Stimulated activated CD4-positive, alpha-beta T cell treated with anti-CD3 and anti-CD28 coated beads, Interleukin-1b, Interleukin-23, amount 100 ng/mL, for 24 hours (primary cell): ENCODE measurements at places on chromosomes 5 and 9.

DNA sequence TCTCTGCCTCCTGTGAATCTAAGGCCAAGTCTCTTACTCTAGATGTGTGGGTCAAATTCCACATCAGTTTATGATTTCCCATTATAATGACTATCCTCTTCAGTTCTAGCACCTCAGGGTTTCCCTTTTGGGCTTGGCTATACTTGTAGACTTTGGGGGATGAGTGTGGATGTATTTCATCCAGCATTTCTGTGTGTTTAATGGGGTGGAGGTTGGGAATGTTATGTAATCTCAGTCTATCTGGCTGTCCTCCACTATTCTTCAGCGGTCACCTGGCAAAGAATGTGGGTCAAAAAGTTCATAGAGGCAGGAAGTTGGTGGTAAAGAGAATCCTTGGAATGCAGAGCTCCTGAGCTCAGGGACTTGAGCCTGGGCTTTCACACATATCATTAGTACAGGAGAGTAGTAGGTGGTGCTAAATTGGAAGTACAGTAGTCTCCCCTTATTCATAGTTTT, 64.9 kb downstream of the CFAP95 start:
- DNase-seq: no peak

GRCh38 chr5:154534457-154535050, 56.5 kb upstream of the HAND1 start:
- no peak for DNase-seq

- DNase-seq: no peak
Measured at GRCh38 chr5:115396688-115397087, 100.2 kb upstream of the CCDC112 start.

DNA sequence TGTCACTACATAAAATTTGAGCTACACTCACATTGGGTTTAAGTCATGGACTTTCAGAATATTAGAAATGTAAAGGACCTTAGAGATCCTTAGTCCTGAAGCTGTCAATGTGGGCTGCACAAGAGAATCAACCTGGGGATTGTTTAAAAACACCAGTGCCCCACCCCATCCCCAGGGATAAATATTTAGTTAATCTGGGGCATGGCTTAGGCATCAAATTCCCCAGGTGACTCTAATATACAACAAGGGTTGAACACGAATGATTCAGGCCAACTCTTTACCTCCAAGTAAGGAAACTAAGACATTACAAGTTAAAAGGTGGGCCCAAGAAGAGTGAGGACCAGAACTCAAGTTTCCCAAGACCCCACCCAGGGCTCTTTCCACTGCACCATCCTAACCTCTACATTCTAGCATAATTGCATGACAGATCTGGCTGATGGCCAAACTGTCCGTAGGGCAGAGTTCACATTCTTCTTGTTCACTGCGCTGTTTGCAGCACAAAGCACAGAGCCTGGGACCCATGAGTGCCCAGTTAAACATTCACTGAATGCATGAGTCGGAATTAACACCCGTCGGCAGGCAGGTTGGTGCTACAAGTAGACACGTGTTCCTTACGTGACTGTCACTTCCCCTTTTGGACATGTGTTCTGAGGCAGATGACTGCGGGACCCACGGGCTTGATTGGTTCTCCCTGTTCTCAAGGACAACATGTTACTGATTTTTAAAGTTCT, 25.2 kb downstream of the CYFIP2 start:
- no peak for DNase-seq

DNA sequence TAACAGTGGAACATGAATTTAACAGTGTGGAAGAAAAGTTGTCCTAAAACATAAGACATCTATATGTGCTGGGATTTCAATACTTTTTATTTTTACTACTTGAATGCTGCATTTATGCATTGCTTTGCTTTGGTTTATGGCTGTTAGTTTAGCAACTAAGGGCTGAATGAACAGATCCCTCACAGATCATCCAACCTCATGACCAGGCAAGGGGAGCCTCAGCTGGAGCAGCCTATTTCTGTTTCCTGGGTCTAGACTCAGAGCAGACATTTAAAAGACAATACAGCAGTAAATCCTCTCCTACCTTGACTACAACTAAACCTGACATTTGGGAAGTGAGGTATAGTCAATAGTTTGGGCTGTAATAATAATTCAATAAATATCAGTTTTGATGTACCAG, 163.3 kb downstream of the AUH start:
- no peak for DNase-seq

DNA sequence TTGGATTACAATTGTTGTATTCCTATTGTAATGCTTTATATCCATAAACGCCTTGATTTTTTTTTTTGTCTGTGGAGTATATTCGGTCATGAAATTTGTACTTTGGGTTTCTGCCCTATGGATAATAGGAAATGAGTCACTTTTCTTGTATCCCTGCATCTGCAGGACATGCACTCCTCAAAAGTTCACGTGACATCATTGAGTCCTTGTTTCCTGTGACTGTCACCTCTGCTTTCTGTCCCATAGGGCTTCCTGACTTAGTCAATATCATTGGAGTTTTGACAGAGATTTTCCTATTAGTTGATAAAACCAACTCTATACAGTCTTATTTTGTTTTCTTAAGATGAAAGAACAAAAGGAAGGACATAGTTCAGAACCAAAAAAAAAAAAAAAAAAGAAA, 356.3 kb downstream of the MAT2B start:
- no peak for DNase-seq

GRCh38 chr9:108631496-108632285, 224.1 kb downstream of the ACTL7B start:
- no peak for DNase-seq

DNA sequence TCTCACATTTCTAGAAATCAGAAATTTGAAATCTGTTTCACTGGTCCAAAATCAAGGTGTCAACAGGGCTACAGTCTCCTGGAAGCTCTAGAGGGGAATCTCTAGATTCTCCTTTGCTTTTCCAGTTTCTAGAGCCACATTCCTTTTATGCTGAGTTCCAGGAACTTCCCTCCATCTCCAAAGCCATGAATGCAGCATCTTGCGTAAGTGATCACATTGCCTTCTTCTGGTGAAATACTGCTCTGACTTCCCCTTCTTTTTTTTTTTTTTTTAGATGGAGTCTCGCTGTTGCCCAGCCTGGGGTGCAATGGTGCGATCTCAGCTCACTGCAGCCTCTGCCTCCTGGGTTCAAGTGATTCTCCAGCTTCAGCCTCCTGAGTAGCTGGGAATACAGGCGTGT, 23.8 kb downstream of the GDA start:
- DNase-seq: no peak

- no peak for DNase-seq
Measured at GRCh38 chr9:101037430-101037829, 8.9 kb downstream of the PLPPR1 start.

DNA sequence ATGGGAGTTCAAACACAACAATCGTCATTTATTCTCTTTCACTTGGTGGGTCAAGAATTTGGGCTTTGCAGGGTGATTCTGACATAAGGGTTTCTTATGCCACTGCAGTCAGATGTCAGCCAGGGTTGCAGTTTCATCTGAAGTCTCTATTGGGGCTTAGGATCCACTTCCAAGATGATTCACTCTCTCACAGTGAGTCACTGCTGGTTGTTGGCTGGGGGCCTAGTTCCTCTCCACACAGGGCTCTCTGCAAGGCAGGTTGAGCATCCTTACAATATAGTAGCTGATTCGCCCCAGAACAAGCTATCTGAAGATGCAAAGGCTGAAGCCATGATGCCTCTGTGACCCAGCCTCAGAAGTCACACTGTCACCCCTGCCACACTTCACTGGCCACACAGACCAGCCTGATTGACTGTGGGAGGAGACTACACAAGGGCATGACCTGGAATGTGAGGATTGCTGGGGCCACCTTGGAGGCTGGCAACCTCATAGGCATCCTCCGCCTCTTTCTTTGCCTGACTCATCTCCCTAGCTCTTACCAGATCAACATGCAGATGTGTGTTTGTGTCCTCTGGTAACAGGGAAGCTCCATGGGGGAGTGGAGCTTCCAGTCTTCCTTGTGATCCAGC, 4.5 kb upstream of the CARD19 start:
- no peak for DNase-seq

DNA sequence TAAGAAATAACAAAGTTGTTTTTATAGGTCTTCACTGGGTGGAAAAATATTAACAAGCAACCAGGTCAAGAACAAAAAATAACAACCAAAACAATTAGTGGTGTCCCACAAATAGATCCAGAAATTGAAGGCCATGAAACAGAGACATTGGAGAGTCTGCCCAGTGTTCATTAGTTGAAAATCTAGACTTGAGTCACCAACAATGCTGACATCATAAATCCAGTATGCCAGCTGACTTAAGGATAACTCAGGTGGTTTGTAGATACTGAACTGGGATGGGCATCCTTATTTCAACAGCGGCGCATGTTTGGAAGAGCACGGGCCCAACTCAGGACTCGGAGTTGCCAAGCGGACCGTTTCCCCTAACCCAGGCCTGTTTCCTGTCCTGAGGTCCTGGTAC, 80.7 kb upstream of the TNFAIP8 start:
- no peak for DNase-seq

DNA sequence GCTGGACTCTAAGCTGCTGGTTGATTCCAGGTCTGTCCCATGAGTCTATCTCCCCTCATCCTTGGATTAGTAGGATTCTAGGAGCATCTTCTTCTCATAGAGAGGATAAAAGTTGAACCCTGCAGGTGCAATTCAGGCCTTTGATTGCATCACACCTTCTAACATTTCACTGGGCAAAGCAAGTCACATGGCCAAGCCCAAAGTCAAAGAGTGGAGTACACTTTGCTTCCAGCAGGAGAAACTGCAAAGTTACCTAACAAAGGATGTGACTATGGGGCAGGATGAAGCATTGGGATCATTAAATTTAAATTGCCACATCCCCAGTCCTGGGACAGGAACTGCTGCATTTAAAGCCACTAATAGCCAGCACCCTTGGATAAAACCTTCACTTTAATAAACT, 51.0 kb upstream of the EGFLAM start:
- DNase-seq: no peak

- no peak for DNase-seq
Measured at GRCh38 chr5:22242532-22242931, 610.6 kb downstream of the CDH12 start.

DNA sequence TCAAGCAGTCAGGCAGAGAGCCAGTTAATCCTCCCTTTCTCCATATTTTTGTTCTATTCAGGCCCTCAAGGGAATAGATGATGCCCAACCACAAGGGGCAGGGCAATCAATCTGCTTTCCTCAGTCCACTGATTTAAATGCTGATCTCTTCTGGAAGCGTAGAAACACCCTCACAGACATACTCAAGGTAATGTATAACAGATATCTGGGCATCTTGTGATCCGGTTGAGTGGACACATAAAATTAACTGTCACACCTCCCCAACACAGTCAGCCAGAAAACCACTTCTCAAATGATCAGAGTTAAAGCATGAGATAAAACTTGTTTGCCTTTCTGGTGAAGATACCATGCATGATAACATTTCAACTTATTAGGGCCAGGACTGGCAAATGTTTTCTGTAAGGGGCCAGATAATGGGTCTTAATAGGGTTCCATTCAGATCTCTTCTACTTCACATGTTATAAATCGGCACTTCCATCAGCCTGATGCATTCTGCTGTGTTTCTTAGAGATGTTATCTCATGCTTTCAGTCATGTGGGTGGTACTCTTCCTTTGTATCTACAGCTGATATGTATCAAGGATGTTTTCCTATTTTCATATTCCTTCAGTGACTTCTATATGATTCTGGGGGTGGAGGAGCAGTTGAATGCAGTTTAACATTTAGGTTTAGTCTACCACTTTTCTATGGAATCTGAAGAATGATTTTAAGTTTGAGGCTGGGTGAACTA, 58.9 kb upstream of the CNTLN start:
- no peak for DNase-seq

GRCh38 chr9:72362118-72362531, 2.9 kb downstream of the ZFAND5 start:
- no peak for DNase-seq

DNA sequence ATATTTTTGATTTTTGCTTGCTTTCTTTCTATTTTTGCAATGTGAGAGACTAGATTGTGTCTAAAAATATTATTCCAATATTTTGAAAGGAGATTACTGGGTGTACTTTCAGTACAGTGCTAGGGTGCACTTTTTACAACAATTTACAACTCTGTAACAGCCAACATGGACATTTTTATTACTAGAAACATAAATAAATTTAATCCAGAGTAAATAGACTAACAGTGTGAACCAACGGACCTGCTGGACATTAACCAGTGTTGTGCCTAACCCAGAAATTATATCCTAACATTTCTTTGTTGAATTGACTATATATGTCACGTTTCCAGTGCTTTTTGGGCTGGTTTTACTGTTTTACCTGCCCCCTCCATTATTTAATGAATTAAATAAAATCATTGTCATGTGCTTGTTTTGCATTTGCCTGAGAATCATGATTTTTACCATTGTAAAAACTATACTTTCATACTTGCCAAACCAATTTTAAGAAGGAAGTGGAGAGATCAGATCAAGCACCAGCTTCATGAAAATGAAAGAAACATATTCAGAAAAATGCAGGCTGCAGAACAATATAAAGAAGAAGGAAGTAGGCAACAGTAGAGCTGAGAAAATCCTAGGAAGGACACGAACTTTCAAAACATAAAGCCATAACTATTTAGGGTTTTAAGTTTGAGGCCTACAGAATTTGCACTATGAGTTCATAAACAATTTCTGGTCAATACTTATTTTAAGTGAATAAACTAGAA, 400.8 kb upstream of the PIK3R1 start:
- DNase-seq: no peak

DNA sequence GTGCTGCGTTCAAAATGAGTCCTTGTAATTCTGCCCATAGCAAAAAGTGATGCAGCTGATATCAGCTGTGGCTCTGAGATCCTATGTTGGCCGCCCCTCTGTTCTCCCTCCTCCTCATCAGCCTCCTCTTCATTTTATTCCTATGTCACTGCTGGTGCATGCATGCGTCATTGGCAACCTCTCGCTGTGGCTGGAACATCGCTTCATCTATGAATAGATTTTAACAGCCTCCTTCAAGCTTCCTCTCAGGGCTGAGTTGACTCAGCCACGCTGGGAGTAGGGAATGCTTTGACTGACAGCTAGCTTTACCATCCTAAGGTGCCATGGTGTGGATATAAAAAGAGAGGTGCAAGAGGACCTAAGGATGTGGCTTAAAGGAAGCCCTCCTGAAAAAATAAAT, 303.5 kb downstream of the PLK2 start:
- no peak for DNase-seq

GRCh38 chr5:850511-851006, at the start of gene ZDHHC11:
TSS of gene ZDHHC11 (minus strand) at chr5:850986. CDS start at chr5:850602, 384 bp downstream.
- DNase-seq: no peak

- no peak for DNase-seq
Measured at GRCh38 chr9:6214903-6215302, 704 bp upstream of the IL33 start.

DNA sequence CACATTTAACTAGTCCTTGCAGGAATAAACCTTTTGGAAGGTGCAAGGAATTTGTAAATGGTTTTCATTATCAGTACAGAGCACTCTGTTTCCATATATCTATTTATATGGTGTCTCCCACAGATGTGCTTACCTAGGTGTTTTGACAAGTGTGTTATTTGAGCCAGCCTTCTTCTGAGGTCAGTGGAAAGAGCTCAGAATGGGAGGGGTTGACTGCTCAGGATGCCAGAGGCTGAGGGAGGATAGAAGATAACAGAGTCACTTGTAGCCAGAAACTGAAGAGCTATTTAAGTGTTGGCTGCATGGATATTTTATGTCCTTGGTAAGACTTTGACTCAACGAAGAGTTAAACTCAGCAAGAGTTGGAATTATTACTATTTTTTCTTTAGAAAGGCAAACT, 5.0 kb downstream of the CMYA5 start:
- DNase-seq: no peak

GRCh38 chr9:76732341-76732958, 31.8 kb upstream of the PCA3 start:
- DNase-seq: no peak

- DNase-seq: no peak
Measured at GRCh38 chr9:34479431-34479866, 20.8 kb downstream of the DNAI1 start.
